ENCODE measurements at places on chromosomes 12 and 14.
A peak's percentile ranks its signal among the peaks of the same experiment; 100 is the strongest.

GRCh38 chr14:65748796-65749195 lies 336.3 kb downstream of the FUT8 start:
- DNase-seq: no peak

GRCh38 chr14:70955543-70956480 lies 48.6 kb downstream of the PCNX1 start:
- DNase-seq: peak; percentile 17

- DNase-seq: no peak
These were observed 1.3 kb upstream of the ARHGEF25 start for GRCh38 chr12:57609781-57610553.

DNA sequence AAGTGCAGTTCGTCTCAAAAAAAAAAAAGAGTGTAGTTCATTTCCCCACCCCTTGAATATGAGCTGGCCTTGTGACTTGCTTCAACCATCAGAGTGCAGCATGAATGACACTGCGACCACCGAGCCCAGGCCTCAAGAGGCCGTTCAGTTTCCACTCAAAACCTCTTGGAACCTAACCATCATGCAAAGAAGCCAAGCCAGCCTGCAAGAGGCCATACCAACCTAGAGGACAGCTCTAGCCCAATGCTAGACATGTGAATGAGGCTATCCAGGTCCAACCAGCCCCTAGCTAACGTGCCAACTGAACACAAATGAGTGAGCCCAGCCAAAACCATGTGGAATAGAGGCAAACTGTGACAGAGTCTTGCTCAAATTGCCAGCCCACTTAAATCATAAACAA lies 29.7 kb downstream of the R3HDM2 start:
- no peak for DNase-seq

DNA sequence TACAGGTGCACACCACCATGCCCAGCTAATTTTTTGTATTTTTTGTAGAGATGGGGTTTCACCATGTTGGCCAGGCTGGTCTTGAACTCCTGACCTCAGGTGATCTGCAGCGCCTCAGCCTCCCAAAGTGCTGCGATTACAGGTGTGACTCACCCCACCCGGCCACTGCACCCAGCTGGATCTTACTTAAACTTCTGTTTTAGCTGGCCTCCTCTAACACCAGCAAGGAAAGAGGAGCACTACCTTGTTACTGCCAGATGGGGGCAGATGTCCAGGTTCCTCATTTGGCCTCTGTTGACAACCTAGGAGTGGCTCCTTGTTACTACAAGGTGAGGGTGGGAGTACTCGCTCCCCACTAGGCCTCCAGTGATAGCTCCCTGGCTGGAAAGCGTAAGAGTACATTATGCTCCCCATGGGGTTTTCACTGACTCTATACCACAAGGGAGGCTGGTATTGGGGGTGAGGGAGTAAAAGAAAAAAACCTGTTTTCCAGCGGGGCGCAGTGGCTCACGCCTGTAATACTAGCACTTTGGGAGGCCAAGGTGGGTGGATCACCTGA lies 13.2 kb upstream of the ARF6 start:
- DNase-seq: peak; percentile 60

DNA sequence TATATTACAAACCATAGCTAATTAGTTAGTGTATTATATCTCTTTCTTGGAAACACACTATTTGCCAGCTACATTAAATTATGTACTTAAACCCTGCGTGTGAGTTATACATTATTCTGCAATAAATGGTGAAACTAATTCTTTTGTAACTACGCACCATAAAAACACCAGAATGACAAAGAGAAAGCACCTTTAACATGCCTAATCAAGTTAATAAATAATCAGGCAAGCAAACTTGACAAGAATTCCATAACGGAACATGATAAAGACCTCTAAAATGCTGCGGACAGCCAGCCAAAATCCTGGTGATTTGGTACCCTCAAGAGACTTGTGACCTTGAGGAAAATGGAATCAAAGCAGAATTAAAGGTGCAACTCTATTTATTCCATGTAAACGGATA lies 375.3 kb upstream of the KITLG start:
- DNase-seq: no peak

- no peak for DNase-seq
These were observed 43.2 kb upstream of the BMAL2 start for GRCh38 chr12:27289414-27289813.

GRCh38 chr14:102323102-102323501 lies 3.6 kb downstream of the ZNF839 start:
- peak; percentile 74 for DNase-seq

- DNase-seq: peak; percentile 94
These were observed 113.7 kb downstream of the NCOR2 start for GRCh38 chr12:124453419-124454351.

GRCh38 chr12:129530517-129530916 lies 373.3 kb downstream of the TMEM132D start:
- DNase-seq: no peak

GRCh38 chr14:104689881-104690711 lies 678 bp downstream of the INF2 start:
- DNase-seq: peak; percentile 49

DNA sequence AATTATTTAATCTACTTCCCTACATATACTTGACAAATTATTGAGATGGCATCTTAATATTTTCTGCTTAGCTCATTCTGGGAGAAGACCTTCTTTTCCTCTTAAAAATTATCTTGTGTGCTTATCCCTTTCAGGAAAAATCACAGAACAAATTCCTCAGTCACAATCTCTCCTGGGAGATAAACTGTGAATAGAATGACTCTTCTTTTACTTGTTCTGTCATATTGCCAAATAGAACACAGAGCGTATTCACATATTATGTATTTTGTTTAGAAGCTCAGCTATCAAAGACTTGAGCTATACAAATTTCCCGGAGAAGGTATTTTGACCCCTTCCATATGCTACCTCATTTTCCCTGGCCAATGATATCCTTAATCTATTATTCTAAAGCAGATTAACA lies 146.7 kb downstream of the TMEM117 start:
- no peak for DNase-seq

DNA sequence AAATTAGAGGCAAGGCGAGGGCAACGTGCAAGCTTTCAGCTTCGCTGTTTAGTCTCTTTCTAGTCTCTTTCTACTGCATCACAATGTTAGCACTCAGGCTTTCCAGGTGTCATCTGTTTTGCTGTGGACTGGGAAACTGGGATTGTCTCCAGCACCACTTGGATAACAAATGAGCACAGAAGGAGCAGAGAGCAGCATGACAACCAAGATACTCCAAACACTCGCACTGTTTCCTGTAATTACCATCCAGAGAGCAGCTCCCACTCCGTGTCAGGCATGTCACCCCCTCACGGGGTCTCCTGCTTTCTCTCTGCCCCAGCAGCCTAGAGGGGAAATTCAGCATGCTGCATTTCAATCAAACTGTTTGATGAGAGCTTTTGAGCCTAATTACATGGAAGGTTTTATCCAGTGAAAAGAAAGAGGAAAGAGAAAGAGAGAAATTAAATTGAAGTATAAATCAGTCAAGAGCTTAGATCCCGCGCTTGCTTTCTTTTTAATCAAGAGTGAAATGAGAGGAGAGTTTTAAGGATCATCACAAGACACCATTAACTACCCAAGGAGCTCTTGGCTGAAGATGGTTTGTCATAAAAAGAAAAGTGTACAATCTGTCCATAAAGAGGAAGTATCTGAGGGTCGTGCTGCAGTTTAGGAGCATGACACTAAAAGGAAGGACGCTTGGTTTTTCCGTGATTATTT lies 917.7 kb downstream of the DIO2 start:
- no peak for DNase-seq

- DNase-seq: peak; percentile 58
These were observed 45.1 kb upstream of the PNMA1 start for GRCh38 chr14:73759183-73759713.

GRCh38 chr12:44993161-44993560 lies 57.7 kb downstream of the DBX2 start:
- DNase-seq: no peak

DNA sequence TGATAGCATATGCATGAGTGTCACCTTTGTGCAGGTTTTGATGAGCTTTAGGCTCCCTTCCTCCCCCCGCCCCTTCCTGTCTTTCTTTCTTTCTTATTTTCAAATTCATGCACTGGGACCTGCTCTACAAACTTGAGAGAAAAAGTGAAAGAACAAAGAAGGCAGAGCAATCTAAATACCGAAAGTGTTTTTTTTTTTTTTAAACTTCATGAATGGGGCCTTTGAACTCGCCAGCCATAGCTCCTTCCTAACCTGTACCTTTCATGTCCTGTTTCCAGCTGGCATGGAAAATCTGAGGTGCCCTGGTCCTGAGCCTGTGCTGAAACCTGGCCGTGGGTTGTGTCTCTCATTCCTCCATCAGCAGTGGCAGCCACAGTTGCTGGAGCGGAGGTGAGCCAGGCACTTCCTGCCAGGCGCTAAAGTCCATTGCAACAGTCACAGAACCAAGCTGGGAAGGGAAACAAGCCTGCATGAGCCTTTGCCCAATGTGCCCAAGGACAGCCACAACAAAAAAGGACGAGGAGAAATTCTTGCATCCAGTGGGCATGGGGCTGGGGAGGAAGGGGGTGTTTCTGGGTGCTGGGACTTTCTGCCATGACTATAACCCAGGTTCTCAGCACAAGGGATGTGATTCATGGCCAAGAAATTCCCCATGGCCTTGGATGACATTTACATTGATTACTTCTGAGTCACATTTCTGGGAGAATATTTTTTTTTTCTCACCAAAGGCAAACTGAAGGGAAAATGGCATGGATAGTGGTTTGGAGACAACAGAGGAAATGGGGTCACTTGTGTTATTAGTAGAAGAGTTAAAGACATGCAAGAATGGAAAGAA lies 102.7 kb downstream of the TMEM30B start:
- DNase-seq: peak; percentile 70

DNA sequence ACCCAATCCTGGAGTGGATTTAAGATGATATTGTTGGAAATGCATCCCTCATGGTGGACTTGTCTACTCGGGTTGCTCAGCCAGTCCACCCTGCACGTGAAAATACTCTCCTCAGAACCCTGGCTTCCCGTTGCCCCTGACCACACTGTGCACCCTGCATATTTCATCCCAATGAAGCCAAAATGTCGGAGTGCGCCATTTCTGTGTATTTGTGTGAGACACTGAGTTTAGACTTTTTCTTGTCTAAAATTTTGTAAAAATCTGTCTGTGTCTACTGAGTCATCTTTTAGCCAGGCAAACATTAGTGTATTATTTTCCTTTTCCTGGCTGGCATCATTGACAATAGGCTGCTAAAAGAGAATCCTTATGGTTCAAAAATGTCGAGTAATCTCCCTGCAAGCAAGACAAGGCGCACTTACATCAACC lies 485 bp upstream of the PNMA1 start:
- DNase-seq: no peak

DNA sequence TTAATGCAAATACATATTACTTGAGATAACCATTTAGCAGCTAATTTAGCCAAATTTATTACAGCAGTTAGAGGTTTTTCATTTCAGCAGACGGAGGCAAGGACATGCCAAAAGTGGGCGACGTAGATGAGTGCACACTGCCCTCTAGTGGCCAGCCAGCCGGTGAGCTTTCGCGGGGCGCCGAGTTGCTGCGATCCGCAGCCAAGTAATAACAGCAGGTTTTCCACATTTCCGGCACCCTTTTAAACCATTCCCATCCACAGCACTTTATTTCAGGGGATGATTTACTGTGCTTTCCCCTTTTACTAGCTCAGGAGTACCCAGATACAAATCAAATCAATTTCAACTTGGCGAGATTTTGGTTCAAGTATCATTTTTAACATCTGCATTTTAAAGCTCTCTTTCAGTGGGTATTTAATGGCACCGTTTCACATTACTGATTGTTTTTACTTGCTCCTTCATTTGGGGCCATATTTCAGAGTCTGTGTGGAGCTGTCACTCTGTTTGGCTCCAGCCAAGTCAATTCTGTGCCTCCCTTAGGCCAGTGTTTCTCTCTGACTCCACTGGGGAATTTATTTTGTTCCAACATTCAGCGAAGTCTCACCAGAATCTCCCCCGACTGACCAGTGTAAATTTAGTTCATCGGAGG lies 158.0 kb downstream of the EGLN3 start:
- DNase-seq: peak; percentile 81

DNA sequence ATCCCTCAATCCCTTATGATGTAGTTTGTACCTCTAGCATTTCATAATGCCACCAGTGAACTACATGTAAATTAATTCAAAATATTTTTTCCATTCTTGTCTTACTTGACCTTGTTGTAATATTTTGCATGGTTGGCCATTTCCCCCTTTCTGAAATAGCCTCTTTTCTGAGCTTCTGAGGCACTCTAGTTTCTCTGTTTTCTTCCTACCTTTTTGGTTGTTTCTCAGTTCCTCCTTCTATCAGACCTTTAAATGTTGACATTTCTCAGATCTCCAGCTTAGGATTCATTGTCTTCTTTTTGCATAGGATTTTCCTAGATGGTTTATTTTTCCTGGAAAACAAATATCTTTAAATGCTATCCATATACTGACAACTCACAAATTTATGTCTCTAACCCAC lies 9.8 kb upstream of the RMST start:
- DNase-seq: no peak

- DNase-seq: no peak
These were observed 46.1 kb downstream of the RASSF3 start for GRCh38 chr12:64656429-64656828.

GRCh38 chr12:107330831-107331431 lies 237.6 kb upstream of the CRY1 start:
- DNase-seq: no peak

DNA sequence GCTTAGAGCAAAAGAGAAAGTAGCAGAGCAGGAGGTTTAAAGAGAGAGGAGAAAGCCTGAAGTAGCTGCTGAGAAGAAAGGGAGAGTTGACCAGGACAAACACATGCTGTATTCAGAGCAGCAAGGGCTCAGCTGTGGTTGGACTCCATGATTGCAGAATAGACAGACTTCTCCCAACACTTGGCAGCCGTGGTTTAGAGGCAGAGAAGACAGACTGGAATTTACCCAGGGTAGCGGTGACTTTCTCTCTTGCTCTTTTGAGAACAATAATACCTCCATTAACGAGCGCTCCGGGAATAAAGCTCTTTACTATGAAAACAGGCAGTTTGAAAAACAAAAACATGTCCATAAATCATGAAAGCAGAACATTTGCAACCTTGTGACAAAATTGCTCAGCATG lies 21.4 kb upstream of the IGF1 start:
- DNase-seq: no peak

GRCh38 chr14:36059531-36059930 lies 117.0 kb downstream of the PTCSC3 start:
- DNase-seq: no peak

DNA sequence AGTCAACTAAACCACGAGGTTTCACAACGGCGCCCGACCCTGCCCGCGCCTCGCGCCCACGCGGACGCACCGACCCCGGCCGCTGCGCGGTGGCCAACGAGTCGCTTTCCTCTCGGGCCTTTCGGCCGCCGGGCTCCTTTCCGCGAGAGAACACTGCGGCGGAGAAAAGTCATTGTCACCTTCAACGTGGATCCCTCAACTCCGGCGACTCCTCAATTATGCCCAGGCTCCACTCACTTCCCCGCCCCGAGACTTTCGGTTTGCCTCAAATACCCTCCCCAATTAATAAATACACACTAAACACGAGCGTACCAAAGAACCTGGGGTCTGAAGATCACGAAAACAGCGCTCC lies 450 bp downstream of the SINHCAF start:
- peak; percentile 24 for DNase-seq

- DNase-seq: no peak
These were observed 71.7 kb downstream of the SCN8A start for GRCh38 chr12:51662728-51663154.
